ENCODE measurements at places on chromosomes 7 and 10.

- DNase-seq, result no peak
These were observed 7.0 kb downstream of the REEP3 start for GRCh38 chr10:63528084-63528744.

DNA sequence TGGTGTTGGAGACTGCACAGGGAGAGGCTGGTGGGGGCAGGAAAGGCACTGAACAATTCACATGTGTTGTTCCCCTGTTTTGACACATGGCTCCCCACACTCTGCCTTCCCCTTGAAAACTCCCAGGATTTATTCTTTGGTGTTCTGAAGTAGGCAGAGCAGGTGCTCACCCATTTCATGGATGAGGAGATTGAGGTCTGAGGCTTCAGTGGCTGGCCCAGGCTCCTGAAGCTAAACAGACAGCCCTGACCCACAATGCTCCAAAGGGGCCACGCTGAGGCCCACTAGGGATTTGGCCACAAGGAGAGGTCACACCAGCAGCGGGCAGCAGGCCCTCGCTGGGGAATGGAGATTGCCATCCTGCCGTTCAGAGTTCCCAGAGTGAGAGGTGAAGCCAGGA lies 157.6 kb downstream of the SH3PXD2A start:
- DNase-seq, result no peak

GRCh38 chr10:128642502-128642901 lies 516.3 kb upstream of the MKI67 start:
- DNase-seq, result no peak

DNA sequence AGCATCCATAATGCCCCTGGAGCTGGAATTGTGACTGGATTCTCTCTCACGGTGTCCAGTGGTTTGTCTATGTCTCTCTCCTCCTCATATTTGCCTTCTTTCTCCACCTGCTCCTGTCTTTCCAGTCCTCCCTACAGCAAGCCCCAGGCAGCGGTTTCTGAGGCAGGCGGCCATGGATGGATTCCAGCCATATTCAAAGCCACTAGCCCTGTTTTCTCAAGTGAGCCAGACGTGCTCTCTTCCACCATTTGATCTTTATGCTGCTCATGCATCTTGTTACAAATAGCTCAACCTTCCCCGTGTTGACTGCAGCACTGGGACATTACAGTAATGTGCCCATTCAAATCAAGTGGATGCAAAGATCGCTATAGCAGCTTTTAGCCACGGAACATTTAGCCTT lies 387.2 kb upstream of the PODXL start:
- DNase-seq, result no peak
